ENCODE measurements at places on chromosomes 7 and 10.

GRCh38 chr10:34224639-34225038, 590.5 kb downstream of the PARD3 start:
- DNase-seq, result no peak

- DNase-seq, result no peak
Observed at GRCh38 chr7:142381727-142382390, 124.0 kb upstream of the PRSS58 start.

DNA sequence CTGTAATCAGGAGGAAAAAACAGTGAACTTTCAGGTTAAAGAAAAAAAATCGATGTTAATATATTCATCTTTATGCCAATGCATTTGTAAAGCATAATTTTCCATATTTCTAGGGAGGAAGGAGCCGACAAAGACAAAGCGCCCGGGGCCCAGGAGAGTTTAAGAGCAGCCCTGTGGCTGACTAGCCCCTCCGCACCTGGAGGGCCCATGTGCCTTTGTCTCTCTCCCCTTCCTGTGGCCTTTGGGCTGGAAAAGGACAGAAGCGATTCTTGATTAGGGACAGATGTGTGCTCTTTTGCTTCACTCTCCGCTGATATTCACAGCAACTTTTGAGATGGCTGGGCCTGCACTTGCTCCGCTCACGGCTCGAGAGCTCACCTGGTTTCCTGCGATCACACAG, 23.1 kb downstream of the DDC start:
- DNase-seq, result no peak

- DNase-seq, result no peak
Observed at GRCh38 chr7:138396251-138397070, 63.6 kb upstream of the TRIM24 start.

Data from mesothelial cell of epicardium (in vitro differentiated cells).